ENCODE measurements at places on chromosomes 5 and 9.
A peak's percentile ranks its signal among the peaks of the same experiment; 100 is the strongest.

GRCh38 chr5:63760965-63761364, 201.3 kb downstream of the HTR1A start:
- DNase-seq: no peak

- peak; percentile 31 for DNase-seq
These were observed 254.6 kb downstream of the EDIL3 start for GRCh38 chr5:84130006-84130580.

DNA sequence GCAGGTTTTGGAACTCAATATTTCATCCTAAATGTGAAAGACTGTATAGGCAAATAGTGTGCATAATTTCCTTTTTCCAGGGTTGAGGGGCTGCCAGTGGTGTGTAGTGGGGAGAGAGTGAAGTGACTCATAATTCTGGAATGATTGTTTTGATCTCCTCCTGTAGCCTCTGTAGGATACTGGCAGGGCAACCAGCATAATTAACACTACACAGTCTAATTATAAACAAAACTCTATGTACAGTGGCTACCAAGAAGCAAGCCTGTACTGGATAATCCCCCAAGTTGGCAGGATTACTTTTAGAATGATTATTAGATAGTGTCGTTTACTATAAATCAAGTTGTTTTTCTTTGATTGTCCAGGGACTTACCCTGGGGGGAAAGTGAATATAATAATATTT, 32.2 kb downstream of the LNPEP start:
- DNase-seq: no peak

- DNase-seq: no peak
These were observed 150.9 kb upstream of the DMRT1 start for GRCh38 chr9:690517-691111.

DNA sequence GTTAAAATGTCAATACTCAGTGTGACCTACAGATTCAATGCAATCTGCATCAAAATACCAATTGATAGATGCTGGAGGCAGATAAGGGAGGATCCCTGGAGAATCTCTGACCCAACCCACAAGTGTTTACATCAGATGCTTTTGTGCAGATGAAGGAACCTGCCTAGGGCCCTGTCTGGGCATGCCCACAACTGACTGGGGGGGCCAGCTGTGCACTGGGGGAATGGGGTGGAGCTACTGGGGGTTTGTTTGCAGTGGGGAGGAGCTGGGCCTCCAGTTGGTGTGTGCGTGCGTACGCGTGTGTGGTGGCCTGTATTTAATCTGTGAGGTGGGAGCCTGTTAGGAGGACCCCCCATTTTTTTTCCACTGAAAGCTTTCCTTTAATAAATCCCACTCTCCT, 244.9 kb downstream of the TRIM36 start:
- no peak for DNase-seq

DNA sequence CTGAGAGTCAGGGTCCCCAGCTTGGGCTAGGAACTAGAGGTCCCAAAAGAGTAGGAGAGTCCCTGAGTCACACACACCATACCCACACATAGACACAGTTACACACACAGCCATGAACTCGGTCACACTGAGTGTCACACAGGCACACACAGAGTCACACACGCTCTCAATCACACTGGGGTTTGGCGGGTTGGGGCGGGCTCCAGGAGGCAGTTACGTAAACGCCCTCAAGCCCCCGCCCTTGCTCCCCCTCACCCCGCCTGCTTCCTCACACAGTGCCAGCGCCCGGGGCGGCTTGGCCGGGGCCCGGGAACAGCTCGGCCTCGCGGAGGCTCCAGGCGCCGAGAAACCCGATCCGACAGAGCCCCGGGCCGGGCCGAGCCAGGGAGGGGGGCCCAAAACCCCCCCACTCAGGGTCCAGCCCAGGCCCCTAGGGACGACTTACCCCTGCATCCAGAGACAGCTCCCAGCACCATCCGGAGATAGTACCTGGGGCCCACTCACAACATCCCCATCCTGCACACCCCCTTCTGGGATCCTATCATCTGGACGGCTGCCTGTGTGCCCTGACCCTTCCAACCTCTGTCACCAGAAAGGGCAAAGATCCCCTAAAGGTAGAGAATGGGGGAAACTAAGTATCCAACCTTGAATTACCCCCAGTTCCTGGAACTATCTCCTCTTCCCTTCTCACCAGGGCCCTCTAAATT, 3.5 kb upstream of the CNTFR start:
- peak; percentile 71 for DNase-seq

- DNase-seq: no peak
These were observed 92.2 kb upstream of the SLC30A5 start for GRCh38 chr5:69001627-69002026.

DNA sequence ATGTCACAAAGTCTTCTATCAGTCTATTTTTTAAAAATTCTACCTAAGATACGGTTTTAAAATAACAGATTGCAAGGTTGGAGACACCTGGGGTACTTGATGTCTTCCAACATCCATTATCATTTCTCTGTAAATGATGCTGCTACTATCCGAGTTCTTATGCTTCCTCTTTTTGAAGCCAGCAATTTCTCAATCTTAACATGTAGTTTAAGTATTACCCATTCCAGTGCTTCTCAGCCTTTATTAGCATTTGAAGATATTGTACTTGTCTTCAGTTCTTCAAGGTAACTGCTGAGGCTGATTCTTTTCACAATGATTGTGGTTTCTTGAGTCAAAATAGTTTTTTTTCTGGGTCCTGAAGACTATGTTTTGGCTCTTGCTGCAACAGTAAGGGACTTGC, 96.4 kb upstream of the SELENOP start:
- no peak for DNase-seq

GRCh38 chr5:57681942-57682341, 199.3 kb upstream of the ACTBL2 start:
- DNase-seq: no peak

DNA sequence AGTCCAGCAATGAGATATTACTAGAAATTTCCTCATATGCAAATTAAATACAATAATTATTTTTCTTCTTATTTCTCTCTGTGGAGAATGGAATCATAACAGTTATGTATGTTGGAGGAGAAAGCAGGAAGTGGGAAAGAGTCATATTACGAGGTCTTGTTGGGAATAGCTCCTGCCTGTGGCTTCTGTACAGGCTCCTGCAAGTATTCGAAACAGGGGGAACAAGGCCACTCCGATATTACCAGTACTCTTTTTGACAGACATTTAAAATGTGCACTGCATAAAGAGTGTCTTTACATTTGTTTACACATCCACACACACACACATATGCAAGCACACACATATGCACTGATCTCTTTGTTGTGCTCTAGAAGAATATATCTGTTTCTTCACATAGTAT, 812.0 kb upstream of the ZNF608 start:
- DNase-seq: no peak

- DNase-seq: no peak
These were observed 567.6 kb upstream of the RGMB start for GRCh38 chr5:98205691-98206461.
